ENCODE measurements at places on chromosomes 6 and 20.

DNA sequence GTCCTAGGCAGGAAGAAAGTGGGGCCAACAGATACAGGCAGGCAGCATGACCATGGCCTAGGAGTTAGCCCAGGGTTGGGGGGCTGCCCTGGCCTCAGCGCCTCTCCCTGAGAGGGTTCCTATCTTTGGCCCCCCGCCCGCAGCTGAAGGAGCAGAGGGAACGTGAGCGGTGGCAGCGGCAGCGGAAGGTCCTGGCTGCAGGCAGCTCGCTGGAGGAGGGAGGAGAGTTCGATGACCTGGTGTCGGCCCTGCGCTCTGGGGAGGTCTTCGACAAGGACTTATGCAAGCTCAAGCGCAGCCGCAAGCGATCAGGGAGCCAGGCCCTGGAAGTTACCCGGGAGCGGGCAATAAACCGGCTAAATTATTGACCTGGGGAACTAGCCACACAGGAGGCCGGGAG lies 32.6 kb downstream of the MOCS1 start:
- DNase-seq = no peak

DNA sequence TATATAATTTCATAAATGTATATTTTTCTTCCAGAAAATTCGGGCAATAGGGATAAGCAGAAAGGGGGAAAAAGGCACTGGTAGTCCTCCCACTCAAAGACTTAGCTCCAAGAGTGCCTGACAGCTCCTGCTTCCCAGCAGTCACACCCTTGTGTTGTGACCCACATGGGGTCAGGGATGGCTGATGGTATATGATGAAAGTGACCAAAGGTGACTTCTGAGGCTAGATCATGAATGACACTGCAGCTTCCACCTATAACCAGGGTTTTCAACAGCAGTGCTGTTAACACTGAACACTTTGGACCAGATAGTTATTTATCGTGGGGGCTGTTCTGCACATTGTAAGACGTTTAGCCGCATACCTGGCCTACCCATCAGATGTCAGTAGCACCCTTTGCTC lies 22.3 kb downstream of the FAM50B start:
- no peak for DNase-seq

GRCh38 chr6:35359346-35359743 lies 17.0 kb downstream of the PPARD start:
- DNase-seq = no peak

DNA sequence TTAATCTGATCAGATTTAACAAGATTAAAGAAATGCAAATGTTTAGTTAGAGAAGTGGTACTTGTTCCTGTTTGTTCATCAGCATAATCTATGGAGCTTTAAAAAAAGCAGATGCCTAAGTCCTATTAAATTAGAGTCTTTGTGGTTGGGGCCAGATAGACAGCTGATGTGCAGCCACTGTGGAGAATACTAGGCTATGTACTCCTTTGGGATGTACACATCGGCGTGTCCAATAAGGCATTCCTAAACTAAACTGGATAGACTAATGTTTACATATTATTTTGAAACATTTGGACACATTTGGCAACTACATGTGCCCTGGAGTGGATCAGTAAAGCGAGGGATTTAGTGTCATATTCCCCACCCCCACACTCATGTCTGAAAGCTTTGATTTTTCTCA lies 459.5 kb downstream of the LMBRD1 start:
- no peak for DNase-seq

GRCh38 chr6:91611190-91611589 lies 1024.3 kb upstream of the MAP3K7 start:
- DNase-seq = no peak

DNA sequence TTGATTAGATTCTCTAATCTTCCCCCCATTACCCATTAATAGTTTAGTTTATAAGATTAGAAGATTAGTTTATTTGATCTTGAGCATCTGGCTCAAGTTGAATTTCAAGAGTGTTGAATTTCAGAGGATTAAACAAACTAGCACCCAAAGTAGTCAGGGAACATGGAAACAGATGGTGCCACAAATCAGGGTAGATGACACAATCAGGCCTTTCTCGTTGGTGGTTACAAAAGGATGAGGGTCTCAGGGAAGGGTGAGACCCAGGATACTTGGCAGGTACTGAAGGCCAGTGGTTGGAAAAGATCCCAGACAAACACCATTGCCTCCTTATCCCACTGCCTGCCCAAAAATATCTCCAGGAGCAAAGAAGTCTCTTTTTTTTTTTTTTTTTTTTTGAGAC lies 29.5 kb upstream of the ADGRF1 start:
- DNase-seq = no peak

DNA sequence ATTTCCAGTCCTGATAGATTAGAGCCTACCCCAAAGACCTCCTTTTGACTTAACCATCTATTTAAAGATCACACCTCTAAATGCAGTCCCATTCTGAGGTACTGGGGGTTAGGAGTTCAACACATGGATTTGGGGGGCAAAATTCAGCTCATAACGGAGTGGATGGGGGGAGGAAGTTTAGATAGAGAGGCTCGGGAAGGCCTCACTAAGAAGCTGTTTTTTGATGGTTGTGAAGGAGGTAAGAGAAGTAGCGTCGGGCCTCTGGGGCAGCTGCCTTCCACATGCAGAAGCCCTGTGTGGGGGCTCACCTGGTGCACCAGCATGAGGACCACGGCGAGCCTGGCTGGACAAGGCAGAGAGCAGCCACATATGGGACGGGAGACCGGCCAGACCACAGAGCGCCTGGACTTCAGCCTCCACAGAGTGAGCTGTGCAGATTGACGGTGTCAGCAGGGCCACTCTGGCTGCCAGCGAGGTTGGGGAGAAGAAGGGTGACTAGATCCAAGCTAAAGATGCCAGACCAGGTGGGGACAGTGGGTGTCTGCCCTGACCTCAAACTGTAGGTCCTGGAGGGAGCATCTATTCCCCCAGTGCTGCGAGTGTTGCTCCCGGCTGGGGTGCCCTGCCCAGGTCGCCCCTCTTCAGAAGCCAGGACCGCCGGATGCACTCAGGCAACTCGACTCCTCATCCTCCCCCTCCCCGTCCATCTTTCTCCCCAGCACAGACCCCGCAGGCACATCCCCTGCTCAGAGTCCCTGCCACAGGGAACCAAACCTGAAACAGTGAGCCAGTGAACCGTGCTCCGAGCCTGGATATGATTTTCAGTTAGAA lies 5.1 kb upstream of the SYNJ2 start:
- no peak for DNase-seq

DNA sequence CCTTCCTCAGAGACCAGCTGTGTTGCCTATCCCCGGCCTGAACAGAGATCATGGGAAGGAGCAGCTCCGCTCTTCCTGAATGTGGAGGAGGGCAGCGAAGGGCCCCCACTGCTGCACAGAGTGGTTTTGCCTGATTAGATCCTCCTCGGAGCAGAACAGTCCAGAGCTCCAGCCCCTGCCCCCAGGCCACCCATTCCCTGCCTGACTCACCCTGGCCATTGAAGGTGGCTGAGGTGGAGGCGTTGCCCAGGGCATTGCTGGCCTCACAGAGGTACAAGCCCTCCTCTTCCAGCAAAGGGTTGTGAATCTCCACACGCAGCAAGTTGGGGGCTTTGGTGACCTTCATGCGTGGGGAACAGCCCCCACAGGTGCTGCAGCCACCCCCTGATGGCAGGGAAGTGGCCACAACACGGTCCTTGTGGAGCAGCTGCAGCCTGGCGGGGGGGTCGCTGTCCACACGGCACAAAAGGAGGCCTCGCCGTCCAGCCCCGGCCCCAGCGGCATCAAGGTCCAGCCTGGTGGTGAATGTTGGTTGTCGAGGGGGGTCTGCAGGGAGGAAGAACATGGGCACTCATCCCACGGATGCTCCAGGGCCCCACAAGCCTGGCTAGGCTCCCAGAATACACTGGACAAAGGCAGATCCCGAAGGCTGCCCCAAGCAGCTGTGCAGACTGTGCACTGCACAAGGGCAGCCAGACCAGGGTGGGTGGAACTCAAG lies 14.7 kb downstream of the SIGLEC1 start:
- DNase-seq = no peak

DNA sequence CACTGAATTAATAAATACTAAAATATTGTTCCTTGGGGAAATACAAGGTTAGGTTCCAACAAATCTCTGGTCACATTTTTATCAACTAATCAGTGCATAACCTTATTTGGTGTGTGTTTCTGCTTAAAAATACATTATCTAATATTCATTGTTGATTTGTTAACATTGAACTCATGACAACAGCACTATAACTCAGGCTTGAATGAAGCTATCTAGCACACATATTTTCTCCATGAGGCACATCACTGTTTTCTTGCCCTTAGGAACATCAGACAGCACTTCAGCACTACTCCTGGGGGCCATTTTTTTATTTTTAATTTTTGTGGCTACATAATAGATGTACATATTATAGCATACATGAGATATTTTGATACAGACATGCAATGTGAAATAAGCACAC lies 277.2 kb upstream of the NT5E start:
- no peak for DNase-seq
